ENCODE measurements at places on chromosomes 6 and 20.

DNA sequence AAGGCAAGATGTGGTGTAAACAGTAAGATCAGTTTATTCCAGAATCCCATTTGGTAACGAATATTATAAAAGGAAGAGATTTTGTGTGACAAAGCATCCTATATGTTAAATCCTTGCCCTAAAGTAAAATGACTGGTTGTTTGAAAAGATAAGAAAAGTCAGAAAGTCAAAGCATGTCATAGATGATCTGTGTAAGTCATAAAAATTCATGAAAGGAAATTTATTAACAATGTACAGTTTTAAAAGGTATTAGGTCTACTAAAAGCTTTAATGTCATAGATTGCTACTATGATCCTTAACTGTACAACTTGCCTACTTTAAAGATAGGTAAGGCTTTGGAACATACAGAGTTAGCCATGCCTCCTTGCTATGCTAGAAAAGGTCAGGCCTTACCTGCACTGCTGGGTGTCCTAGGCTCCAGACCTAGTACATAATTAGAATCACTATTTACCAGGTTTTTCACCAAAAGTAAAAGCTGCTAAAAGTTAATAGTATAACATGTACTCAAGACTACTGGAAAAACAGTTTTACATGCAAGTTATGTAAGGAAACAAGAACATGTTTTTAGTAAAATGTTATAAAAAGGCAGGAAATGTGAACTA, 1090.1 kb upstream of the ADGRB3 start:
- DNase-seq, result no peak

GRCh38 chr6:24655215-24655614, 9.2 kb upstream of the KIAA0319 start:
- DNase-seq, result no peak

GRCh38 chr6:95805699-95806098, 210.1 kb upstream of the FUT9 start:
- no peak for DNase-seq

DNA sequence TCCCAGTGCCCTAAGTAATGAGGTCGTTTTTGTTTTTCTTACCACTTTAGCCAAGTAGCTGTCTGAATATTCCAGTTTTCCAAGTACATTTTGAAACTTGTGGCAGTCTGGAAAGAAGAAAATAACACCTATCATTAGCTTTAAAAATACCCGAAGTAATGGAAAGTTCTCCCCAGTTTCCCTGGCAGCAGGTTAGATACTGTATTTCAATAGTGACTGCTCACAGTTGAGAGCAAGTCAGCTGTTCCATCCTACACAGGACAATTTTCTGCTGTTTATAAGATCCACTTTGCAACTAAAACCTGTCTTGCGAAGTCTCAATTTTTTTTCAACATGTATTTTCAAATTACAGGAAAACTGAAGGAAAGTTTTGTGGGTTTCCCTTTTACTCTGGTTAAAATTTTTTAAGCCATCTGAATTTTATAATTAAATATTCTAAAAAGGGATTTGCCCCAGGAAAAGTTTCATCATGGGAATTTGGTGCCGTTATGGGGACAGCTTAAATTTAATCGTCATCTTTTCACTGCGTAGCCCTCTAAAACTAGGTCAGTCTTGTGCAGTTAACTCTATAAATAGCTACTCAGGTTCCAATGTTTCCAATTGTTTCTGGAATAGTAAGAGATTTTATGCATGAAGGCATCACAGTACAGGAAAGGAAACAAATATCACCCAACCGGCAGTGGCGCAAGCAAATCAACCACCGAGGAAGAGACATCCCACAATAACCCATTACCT, 96.9 kb downstream of the MBOAT1 start:
- DNase-seq, result no peak

Data from fibroblast of skin of left quadriceps (primary cell).